HS-27A (cell line): ENCODE measurements at places on chromosomes 6 and 20.

GRCh38 chr6:170110201-170111140 is 180.4 kb downstream of the DLL1 start:
- no peak for DNase-seq

GRCh38 chr6:109531446-109531845 is 48.4 kb upstream of the ZBTB24 start:
- no peak for DNase-seq

- no peak for DNase-seq
These were observed 4.6 kb downstream of the HLA-DPB1 start for GRCh38 chr6:33080127-33081089.

- no peak for DNase-seq
These were observed 515.5 kb downstream of the COL12A1 start for GRCh38 chr6:74690365-74690764.

GRCh38 chr6:117441824-117442264 is 16.1 kb upstream of the ROS1 start:
- no peak for DNase-seq

- DNase-seq = no peak
These were observed 320.2 kb upstream of the POU3F2 start for GRCh38 chr6:98514073-98514720.

GRCh38 chr6:131660195-131660594 is 23.1 kb downstream of the ENPP3 start:
- peak; percentile 26 for DNase-seq

DNA sequence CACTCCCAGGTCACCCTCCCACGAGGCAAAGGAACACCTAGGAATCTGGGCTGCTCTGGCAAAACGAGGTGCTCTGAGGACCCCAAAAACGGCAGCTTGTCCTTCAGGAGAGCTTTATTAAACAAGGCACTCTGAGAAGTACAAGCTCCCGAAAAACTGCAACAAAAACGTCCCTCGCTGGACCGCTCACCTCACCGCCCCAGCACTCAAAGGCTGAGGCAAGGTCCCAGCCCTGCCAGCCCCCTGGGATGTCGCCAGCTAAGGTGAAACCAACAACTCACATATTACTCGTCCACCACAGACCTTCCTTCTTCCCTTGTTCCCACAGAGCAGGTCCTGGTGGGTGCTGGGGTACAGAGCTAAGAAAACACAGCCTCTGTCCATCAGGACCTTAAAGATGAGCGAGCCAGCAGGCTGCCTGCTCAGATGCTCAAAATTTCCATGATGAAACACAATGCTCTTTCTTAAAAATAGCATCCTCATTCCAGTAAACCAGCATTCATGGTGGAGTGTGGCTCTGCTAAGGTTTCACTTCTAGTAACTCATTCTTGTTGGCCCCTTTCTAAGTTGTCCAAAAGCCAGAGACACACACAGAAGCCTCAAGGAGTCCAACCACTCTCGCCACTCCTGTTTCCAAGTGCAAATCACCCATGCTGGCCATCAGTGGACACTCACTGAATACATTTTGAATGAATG is 35.9 kb downstream of the ATP9A start:
- no peak for DNase-seq

- no peak for DNase-seq
These were observed 20.7 kb downstream of the FOXO3 start for GRCh38 chr6:108581237-108581931.

DNA sequence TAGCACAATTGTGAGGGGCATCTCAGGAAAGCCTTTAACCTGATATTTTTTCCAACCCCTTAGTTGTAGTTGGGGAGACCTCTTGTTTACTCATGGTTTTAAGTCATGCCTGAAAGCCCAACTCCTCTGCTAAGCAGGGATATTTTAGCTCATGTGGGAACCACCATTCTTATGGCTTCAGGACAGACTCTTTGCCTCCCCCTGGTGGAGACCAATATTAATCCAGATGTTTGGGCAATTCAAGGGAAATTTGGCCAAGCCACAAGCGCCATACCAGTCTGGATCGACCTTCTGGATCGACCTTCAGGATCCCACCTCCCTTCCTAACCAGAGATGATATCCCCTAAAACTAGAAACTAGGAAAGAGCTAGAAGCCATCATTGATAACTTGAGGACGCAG is 211.2 kb downstream of the C6orf118 start:
- no peak for DNase-seq

GRCh38 chr20:62749851-62750445 is 41.3 kb downstream of the NTSR1 start:
- DNase-seq = no peak
